SK-N-SH treated with all-trans-retinoic acid at 6 μM for 48 hours (cell line): ENCODE measurements at places on chromosomes 7 and 10.

DNA sequence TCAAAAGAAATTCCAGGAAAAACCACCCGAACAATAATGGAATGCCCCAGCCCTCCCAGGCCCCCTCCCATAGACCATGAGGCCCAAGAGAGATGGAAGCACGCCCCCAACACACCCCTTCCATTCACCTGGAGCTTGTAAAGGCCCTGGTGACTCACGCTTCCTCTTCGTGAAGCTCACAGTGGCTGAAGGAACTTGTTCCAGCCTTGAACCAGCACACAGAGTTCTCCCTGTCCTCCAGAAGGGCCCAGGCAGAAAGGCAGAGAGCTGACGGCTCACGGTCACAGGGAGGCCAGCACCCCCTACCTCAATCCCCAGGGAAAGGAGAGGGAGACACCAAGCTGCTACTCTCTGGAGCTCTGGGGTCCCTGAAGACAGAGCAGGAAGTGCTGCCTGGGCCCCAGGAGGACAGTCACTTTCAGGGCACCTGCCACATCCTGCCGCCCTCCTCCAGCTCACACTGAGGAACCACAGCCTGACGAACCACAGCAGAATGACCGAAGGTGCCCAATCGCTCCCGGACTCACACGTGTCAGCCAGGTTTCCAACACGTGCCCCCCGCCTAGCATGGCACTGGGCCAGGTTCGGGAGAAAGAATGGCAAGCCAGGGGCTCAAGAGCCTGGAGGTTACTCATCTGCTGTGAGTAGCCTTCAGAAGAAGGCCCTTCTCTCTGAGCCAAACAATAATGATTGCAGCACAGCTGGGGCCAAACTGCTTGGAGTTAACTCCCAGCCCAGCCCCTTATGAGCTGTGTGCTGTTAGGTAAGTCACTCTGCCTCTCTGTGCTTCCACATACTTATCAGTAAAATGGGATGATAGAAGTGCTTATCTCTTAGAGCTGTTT lies 52.8 kb downstream of the DLG5 start:
- peak; percentile 18; the same call in 2 of the 3 replicates for ATAC-seq

GRCh38 chr10:22150842-22151241 lies 67.0 kb downstream of the EBLN1 start:
- ATAC-seq: no peak

DNA sequence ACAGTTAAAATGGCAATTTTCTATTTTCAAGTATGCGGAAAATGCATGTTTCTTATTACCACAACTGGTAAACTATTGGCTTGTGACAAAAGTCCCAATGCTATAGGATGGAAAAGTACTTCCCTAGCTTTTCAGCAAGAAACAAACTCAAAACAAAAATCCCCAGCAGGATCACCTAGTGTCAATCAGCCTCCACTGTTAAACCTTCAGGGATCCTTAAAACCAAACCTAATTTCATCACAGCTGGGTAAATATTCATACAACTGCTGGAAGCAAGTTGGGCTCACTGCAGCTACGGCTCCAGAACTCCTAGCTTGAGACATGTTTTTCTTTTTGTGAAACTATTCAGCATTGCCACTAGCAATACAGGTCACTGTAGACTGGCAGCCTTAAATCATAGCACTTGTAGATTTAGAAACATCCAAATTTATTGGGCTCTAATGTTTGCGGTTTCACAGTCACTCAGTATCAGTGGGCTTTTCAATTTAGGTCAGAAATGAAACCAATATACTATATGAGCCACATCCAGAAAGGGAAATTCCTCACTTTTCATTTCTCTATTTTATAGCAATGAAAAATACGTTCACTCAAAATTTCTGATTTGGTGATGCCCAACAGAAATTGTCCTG lies 145.2 kb upstream of the ANK3 start:
- no peak for ATAC-seq

GRCh38 chr10:116452338-116452720 lies 24.7 kb downstream of the PNLIPRP3 start:
- no peak for ATAC-seq

DNA sequence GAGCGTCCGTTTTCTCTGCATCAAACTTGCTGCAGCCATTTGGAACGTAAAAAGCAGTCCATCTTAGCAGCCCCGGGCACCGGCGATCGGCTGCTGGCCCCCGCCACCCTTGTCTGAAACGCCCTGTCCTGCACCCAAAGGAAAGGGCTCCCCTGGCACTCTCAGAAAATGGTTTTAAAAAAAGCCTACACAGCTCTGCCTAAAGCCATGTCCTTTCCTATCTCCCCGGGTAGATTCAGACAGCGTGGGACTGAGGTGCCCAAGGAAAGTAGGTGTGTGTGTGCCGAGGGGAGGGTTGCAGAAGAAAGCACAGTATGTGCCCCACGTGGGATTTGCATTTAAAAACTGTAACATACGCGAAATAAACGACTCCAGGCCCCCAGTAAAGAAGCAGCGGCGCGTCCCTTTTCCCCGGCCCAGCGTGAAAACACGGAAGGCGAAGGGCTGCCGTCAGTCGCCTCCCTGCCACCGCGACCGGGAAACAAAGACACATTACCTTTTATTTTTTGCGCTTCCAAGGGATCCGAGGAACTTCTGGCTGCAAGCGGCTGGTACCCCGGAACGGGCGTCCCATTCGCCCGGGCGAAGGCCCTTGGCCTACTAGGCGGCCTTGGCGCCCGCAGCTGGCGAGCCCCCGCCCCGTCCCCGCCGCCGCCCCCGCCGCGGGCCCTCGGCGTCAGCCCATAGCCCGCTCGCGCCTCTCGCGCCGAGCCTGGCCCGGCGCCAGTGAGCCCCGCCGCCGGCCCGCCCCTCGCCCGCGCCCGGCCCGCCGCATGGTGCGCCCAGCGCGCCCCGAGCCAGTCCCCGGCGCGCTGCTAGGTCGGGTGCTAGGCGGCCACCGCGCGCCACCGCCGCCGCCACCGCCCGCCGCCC lies 304.6 kb downstream of the PRPF18 start:
- peak; percentile 49 for ATAC-seq

DNA sequence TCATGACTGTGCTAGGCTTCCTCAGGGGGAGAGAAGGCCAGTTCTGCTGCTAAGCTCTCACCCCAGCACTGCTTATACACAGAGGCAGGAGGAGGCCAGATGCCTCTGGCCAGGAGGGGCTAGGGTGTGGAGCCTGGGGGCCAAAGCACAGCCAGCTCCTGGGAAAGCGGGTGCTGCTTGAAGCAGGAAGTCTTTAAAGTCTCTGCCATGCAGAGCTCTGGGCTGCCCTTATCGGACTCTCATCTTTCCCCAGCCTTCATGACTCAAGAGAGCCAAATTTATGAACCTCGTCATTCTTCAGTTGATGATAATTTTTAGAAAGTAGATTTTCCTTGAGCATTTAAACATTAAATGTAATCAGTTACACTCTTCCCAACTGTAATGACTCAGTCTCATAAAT lies 11.2 kb upstream of the TSPAN14 start:
- ATAC-seq: peak; percentile 51

- ATAC-seq: peak; percentile 41; the same call in 2 of the 3 replicates
Measured at GRCh38 chr10:24793648-24794379, 70.1 kb upstream of the ARHGAP21 start.

DNA sequence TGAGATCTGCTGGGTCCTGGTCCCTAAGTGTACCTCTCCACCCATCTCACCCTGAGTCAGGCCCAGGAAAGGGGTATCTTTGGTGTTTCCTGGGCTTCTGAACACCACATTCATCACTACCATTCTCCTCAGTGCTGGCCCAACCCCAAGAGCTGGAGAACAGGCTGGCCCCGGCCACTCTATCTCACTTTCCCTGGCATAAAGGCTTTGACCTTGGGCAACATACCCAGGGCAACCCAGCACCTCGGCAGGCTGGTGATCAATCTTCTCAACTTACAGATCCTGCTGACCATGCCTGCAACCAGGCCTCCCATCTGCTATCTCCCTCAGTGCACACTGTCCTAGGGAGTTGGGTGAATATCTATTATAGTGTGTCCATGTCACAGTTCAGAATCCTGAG lies 2.1 kb downstream of the VSIR start:
- ATAC-seq: no peak

GRCh38 chr10:88336334-88336733 lies 246.8 kb downstream of the RNLS start:
- no peak for ATAC-seq

DNA sequence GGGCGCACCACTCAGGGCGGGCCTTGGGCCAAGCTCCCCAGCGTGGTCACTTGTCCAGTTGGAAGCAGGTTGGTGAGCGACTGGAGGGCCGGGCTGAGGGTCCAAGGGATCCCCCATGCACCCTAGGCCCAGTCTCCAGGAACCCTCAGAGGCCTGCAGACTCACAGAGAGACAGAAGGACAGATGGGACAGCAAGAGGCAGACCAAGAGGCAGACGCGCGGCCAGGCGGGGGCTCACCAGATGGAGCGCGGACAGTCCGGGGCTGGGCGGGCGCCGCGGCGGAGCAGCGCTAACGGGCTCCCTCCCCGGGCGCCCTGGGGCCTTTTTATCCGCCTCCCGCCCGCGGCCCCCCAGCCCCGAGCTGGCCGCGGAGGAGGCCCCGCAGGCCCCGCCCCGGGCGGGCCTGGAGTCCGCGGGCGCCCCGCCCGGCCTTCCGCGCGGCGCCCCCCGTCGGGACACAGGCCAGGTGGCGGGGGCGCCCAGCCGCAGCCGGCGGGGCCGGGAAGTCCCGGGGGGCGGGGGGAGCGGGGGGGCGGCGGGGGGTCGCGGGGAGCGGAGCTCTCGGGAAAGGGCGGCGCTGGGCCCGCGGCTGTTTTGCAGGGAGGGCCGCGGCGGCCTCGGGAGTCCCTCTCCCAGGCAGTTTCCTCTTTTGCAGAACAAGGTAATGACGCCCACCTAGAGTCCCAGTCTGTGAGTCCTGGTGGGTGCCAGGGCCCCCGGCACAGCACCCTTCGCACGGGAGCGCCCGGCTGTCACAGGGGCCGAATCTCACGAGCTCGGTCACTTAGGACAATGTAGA lies at the start of gene LOXL4:
TSS of gene LOXL4 (minus strand) at position 301 of the 800 bp plus-strand sequence. CDS start 5,175 bp downstream, outside the sequence.
- peak; percentile 28 for ATAC-seq

- ATAC-seq: no peak
Measured at GRCh38 chr10:132602614-132603013, 65.0 kb downstream of the INPP5A start.

DNA sequence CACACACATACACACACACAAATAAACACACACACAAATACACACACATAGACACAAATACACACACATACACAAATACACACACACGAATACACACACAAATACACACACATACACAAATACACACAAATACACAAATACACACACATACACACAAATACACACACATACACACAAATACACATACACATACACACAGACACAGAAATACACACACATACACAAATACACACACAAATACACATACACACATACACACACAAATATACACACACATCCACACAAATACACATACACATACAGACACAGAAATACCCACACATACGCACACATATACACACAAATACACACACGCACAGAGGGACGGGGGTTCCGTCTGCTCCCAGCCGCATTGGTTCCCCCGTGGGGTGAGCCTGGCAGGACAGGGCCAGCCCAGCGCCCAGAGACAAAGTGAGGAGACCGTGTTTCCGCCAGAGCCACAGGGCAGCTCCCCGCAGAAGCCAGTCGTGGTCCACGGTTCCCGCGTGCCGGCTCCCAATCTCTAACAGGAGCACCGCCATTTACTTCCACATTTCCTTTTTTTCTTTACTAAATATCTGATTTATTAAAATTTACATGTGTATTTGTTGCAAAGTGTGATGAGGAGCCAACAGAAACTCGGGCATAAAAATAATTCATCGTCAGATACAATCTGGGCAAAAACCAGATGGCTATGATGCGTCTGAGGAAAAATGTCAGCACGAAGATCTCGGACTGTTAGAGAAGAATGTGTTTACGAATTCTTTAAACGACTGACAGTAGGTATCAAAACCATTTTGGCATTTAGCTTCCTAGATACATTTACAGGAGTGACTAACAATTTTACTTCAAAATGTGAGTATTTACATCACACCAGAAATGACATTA lies 3.1 kb upstream of the KNDC1 start:
- ATAC-seq: peak; percentile 43

GRCh38 chr10:13110908-13111307 lies 10.9 kb downstream of the OPTN start:
- no peak for ATAC-seq
